Omental fat pad (tissue), 4 donors: ENCODE measurements at places on chromosomes 2 and 18. TPM values are rescaled to one million over a fixed set of nuclear protein-coding genes. Genes with fewer than 3 reads are reported as not detected.

The COL6A3 gene
- 712 TPM for total RNA-seq

The TWIST2 gene
- total RNA-seq, result 136 TPM

The ACKR3 gene
- total RNA-seq, result 22.9 TPM

The LINC00305 gene
- total RNA-seq, result not detected

The PLGLB1 gene
- total RNA-seq, result 0.84 TPM

The FSHR gene
- total RNA-seq, result not detected

- no peak for DNase-seq
Observed at GRCh38 chr2:227337442-227337841, 12.4 kb downstream of the MFF start.

- no peak for DNase-seq
Observed at GRCh38 chr2:96144481-96145035, 682 bp downstream of the DUSP2 start.

GRCh38 chr2:151052850-151053660, 208.6 kb downstream of the RBM43 start:
- DNase-seq, result no peak

GRCh38 chr2:227510620-227510958, 38.6 kb downstream of the AGFG1 start:
- no peak for DNase-seq

GRCh38 chr2:162817921-162818320, 20.6 kb downstream of the KCNH7 start:
- no peak for DNase-seq

DNA sequence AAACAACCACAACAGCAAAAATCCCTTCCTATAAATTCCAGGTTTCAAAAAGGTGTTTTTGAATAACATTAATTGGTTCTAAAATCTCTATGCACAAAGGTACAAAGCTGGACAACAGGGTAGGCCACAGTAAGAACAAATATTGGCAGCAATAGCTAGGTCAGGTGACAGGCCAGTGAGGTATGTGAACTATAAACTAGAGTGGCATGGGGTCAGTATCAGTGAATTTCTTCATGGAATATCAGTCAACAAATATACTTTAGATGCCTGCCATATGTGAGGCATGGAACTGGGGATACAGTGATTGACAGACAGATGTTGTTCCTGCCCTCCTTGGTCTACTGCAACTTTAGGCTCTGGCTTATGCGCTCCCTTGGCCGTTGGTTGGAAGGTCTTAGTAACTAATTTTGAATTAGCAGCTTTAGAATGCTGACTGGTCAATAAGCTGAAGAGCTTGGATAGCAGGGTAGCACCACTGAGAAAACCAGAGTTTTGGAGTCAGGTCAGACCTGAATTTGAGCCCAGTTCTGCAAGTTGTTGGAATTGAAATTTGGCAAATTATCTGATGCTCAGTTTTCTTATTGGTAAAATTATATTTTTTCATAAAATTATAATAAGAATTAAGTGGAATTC, 2.3 kb upstream of the EPC2 start:
- no peak for DNase-seq

DNA sequence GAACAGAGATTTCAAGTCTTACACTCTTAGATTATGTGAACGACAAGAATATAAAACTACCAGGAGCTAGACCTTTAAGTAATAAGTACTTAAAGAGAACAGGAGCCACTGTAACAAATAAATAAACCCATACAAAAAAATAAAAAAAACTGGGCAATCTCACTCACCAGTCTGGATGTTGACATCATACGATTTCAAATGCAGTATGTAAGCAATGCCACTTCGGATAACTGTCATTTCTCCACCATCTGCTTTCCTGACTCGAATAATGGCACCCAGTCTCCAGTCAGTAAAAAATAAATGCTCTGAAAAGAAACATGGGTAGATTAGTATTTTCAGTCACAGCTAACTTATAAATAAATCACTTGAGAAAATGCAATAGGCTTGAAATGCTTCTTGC, 115.1 kb downstream of the LRP2 start:
- DNase-seq, result no peak

DNA sequence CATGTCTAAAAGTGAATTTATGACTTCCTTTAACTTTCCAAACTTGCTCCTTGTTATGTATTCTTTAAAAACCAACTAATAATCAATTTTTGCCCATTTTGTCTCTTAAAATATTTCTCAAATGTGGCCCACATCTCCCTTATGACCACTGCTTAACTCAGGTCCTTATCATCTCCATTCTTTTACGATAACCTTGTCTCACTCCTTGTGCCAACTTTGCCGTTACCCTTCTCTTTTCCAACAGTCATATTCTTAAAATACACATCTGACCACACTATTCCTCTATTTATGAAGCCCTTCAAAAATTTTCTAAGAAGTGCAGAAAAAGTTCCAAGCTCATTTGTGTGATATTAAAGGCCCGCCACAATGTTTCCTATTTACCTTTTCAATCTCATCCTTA, 47.8 kb downstream of the PPP1R1C start:
- no peak for DNase-seq

GRCh38 chr2:185785851-185786473, 47.4 kb downstream of the FSIP2 start:
- DNase-seq, result no peak

DNA sequence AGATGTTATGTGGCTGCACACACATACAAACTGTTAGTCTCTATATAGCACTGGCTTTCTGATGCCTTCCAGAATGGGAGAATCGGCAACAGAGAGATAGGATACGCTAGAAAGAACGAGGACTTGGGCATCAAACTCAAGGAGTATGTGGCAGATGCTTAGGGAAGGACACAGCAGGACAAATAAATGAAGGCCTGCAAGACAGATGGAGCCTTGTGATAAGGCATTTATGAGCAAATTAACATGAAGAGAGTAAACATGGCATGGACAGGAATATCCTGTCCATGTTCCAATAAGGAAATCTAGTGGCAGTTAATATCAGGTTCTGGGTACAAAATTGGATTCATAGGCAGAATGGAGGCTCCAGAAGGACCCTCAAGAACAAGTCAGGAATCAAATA, 136.9 kb downstream of the SLC4A10 start:
- DNase-seq, result no peak

DNA sequence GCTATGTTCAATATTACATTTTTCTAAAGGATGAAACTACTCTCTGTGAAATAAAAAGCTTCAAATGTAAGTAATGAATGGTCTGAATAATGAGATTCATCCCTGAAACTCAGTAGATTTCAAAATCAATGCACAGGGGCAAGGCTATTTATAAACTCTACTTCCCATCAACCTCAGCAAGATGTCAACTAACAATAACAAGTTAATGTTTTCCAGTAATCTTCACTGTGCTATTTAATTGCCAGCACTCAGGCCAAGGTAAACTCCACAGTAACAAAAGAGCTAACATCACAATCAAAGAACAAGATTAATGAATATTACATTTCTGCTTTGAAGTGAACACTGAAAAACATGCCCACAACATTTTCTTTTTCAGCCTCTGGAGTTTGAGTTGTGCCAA, 144.3 kb upstream of the ZFP36L2 start:
- DNase-seq, result no peak

GRCh38 chr18:74147491-74147778, 199 bp downstream of the FBXO15 start:
- no peak for DNase-seq

- no peak for DNase-seq
Observed at GRCh38 chr2:226423498-226423960, 376.1 kb downstream of the IRS1 start.

DNA sequence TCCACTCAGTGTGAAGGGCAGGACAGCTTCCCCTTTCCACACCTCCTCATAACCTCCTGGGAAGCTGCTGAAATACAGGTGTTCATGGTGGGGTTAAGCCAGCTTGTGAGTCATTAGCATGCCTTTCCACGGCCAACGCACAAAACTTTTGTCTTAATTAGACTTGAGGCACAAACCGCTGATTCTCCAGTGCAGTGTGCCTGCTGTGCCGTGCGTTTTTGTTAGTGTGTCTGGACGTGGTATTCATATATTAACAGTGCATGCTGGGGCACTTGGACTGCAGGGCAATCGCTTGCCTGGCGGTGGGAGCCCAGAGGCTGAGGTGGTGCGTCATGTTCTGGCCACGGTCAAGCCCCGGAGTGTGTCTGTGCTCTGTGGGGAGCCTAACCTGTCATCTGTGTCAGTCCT, 156.2 kb downstream of the SH3RF3 start:
- no peak for DNase-seq

DNA sequence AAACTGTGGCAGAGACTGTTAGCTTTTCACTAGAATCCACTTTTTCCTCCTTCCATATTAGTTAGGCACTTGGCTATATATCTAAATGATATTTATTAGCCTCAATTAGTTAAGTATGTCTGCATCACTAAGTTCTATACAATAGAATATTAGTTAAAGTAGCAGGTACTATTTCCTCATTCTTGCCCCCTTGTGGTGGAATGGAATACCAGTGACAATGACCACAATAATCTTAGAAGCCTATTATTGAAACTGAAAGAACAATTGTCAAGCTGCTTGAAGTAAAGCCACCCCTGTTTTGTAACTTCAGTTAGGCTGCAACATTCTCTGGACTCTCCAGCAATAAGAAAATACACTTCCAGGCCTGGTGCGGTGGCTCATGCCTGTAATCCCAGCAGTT, 476.3 kb upstream of the VWC2L start:
- no peak for DNase-seq

DNA sequence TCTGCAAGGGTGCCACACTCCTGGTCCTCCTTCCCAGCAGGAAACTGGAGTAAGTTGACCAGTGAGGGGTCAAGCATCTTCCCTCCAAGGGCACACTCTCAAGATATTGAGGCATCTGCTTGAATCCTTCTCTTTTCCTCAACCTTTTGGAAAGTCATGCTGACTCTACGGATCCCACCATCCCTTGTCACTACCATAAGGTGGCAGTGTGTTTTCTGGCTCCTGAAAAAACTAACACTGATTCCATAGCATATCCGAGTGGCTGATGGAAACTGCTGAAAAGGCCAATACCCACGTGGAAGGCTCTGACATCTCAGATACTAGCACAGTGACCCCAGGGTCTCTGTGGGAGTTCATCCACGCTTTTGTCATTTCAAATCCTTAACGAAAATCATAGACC, 37.1 kb downstream of the GPR45 start:
- DNase-seq, result no peak

DNA sequence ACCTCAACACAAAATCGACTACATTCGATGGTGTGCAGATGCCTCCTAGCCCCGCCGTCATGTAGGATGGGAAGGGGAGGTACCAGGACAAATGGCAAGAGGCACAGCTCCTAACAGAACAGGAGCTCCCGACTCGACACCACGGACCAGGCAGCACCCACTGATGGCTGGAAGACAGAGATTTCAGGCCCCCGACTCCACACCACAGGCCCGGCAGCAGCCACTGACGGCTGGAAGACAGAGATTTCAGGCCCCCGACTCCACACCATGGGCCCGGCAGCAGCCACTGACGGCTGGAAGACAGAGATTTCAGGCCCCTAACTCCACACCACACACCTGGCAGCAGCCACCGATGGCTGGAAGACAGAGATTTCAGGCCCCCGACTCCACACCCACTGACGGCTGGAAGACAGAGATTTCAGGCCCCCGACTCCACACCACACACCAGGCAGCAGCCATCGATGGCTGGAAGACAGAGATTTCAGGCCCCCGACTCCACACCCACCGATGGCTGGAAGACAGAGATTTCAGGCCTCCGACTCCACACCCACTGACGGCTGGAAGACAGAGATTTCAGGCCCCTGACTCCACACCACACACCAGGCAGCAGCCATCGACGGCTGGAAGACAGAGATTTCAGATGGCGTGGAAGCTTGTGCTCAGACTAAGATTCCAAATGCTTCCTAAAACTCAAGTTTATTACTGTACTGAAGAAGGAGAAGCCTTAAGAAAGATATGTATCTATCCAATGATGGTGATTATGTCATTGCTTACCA, 135.5 kb downstream of the EIPR1 start:
- no peak for DNase-seq
